ENCODE measurements at places on chromosomes 5 and 9. TPM values are rescaled to one million over a fixed set of nuclear protein-coding genes. Genes with fewer than 3 reads are reported as not detected.

DNA sequence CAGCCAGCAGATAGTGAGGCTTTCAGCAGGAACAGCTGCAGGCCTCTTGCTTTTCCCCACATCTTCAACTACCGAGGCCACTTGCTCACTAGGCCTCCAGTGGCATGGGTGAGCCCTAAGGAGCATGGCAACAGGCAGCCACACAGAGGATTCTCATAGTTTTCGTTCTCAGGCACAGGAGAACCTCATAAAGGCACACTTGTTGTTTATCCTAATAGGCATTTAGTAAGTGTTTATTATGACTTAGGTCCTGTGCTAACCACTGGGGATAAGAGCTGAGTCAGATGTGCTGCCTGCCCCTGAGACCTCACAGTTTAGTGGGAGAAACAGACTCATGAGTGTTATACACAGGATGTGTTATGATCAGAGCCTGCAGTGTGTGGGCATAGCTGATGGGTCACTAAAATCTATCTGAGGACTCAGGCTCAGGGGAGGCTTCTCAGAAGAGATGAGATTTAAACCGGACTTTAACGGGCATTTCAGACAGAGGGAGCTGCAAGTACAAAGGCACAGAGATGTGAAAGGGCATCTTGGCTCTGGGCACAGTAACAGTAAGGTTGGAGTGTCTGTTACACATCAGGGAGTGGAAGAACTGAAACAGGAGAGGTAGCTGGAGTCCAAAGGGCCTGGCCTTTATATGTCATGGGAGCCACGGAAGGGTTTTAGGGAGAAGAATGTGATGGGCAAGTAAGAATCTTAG is 21.0 kb upstream of the HEMGN start:
- no peak for DNase-seq

SLC46A2 gene
- total RNA-seq = under 0.01 TPM

- no peak for DNase-seq
Observed at GRCh38 chr5:32109236-32109635, 64.9 kb downstream of the GOLPH3 start.

DNA sequence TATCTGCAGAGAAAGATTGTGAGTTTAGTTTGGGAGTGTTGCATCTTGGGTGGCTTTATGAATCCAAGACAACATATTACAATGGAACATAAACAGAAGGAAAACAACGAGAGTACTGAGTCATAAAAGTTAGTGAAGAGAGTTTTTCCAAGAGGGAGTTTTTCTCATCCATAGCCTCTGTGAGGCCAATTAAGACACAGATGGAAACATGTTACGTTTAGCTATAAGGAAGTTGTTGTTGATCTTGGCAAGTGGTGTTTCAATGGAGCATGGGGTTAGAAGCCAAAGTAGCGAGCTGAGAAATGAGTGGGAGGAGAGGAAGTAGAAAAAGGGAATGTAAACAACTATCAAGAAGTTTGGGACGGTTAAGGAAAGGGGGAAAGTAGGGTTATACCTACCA is 53.3 kb upstream of the SPATA31D4 start:
- no peak for DNase-seq

GRCh38 chr9:5643005-5643624 is 14.2 kb downstream of the RIC1 start:
- DNase-seq = no peak

DNA sequence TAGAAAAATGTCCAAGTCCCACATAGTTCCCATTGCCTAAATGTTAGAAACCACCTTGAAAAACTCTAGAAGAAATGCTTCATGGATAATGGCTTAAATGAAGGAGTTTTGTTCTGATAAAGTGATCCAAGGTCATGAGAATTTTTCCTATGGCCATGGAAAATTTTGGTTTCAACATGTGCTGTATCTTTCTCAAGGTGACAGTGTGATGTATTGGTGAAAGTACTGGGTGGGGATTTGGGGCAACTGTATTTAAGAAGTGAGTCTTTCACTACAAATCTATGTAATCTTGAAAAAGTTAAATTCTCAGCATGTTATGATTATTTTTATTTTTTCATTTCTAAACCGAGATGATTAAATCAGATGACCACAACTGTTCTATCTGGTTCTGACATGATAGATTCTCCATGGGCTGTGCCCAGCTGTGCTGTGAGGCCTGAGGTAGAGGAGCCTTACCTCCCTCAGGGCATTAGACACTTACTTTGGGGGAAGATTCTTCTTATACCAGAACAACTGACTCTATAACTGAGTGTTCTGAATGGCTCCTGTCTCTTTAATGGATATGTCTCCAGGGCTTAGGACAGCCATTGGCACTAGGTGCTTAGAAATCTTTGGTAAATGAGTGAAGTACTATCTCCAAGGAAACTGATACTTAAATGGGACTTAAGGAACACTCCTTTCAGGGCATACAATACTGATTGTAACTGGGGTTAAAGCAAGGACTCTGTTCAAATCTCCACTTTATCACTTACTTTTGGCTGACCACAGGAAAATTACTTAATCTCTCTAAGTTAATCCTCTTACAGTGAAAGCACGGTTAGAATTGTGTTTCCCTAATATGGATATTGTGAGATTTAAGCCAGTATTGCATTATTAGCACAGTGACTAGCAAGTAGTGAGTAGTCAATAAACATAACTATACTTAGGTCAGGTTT is 397.4 kb upstream of the MEF2C start:
- DNase-seq = no peak

PCDHGA12 gene
- 2.2 TPM for total RNA-seq

IFNA2 gene
- total RNA-seq = not detected

DNA sequence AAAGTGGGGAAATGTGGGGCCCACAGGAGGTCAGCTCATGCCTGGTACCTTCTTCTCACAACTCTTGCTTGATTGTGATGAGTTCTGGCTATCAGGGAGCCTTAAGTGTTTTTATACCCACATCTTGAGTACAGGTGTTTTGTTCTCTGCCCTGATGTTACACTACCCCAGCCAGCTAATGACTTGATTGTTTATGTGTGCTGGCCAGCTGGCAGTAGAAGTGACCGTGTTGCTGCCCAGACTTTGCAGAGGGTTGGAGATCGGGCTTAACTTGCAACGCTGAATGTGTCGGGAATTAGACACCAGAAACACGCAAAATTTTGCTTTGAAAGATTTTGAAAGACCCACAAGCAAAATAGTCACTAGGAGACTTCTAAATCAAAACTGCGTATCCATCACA is 16.9 kb upstream of the ZDHHC11B start:
- DNase-seq = no peak

- DNase-seq = no peak
Observed at GRCh38 chr9:108534741-108535140, 321.0 kb downstream of the ACTL7B start.

GRCh38 chr5:115295777-115296123 is 704 bp downstream of the CCDC112 start:
- no peak for DNase-seq

DNA sequence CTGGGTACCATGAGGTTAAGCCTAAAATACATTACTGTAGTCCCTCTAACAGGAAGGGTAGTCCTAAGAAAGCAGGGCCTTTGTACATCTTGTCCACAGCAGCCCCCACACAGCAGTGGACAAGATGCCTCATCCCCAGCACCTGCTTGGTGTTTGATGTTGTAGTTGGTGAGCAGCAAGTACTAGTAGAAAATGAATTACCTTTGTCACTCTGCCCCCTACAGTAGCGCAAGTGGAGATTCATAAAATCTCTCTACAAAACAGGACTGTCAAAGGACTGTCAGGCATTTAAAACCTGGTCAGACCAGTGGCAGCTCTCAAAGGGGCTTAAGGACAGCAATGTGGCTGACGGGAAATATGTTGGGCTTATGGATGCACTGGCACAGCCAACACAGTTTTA is 122.5 kb downstream of the TMEM174 start:
- DNase-seq = no peak

RLN2 gene
- total RNA-seq = 0.54 TPM

- DNase-seq = no peak
Observed at GRCh38 chr5:165495829-165496380, 1990.5 kb downstream of the MAT2B start.

- no peak for DNase-seq
Observed at GRCh38 chr5:61132559-61132958, 29.7 kb downstream of the SMIM15 start.

GRCh38 chr5:132941331-132941730 is 22.1 kb downstream of the AFF4 start:
- no peak for DNase-seq

WNT8A gene
- total RNA-seq = 1.1 TPM

- no peak for DNase-seq
Observed at GRCh38 chr9:86664603-86665002, 282.7 kb downstream of the GAS1 start.

GRCh38 chr5:154460172-154460571 is 14.4 kb downstream of the SAP30L start:
- no peak for DNase-seq

GRCh38 chr5:65926276-65926783 is at the start of gene ERBIN:
ERBIN (plus strand) TSS chr5:65926575; CDS start chr5:65992719, 66,144 bp downstream.
- DNase-seq = peak; percentile 47

CNTLN gene
- 8.3 TPM for total RNA-seq

- no peak for DNase-seq
Observed at GRCh38 chr9:87889882-87890252, 7.2 kb downstream of the SPATA31E1 start.

GABRP gene
- not detected for total RNA-seq

C5orf46 gene
- total RNA-seq = not detected

GRCh38 chr5:67437905-67438845 is 241.6 kb upstream of the CD180 start:
- DNase-seq = no peak

DNA sequence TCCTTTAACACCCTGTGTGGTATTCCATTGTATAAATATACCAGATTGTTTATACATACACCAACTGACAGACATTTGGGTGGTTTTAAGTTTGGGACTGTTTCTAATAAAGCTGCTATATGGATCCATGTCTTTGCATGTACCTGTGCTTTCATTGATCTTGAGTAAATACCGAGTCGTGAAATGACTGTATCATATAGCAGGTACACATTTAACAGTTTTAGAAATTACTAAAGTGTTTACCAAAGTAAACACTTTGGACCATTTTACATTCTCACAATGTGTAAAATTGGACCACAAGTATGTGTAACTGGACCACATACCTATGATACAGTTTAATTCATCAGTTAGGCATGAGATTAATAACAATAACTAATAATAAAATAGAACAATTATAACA is 175.2 kb downstream of the FBXL17 start:
- DNase-seq = no peak

DNA sequence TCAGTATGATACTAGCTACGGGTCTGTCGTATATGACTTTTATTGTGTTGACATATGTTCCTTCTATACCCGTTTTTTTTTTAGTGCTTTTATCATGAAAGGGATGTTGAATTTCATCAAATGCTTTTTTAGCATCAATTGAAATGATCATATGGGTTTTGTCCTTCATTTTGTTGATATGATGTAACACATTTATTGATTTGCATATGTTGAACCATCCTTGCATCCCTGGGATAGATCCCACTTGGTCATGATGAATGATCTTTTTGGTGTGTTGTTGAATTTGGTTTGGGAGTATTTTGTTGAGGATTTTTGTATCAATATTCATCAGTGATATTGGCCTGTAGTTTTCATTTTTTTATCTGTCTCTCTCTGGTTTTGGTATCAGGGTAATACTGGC is 50.9 kb downstream of the OSMR start:
- DNase-seq = no peak

DNA sequence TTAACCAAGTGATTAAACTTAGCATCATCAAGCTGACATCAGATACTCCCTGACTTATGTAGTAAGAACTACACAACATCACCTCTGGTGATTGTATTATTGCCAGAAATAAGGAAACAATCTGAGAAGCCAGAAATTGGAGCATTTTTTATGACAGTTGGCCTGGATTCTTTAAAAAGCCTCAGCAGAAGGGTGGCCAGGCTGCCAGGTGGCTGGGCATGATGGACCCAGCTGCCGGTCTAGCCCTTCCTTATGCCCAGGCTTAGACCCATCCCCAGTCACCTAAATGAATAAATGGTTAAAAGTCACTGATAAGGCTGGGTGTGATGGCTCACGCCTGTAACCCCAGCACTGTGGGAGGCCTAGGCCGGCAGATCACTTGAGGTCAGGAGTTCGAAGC is 12.8 kb downstream of the OR1K1 start:
- no peak for DNase-seq

GRCh38 chr9:87842878-87843585 is 39.6 kb upstream of the SPATA31E1 start:
- no peak for DNase-seq

DNA sequence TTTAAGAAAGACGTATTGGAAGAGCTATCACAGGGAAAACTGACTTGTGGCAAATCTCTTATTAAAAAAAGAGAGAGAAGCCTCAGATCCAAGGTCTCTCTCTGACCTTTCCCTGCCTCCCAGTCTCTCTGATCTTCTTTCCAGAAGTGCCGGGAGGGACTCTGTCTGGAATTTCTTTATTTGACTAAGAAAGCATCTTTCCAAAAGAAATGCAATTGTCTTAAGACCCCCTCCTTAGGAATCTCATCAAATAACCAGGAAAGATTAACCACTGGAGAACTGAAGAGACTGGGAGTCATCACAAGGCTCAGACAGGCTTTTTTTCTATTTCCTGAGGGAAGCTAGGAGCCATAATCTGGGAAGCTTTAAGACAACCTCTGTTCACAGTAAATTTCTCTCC is 4.6 kb downstream of the C1QTNF3 start:
- no peak for DNase-seq

DNA sequence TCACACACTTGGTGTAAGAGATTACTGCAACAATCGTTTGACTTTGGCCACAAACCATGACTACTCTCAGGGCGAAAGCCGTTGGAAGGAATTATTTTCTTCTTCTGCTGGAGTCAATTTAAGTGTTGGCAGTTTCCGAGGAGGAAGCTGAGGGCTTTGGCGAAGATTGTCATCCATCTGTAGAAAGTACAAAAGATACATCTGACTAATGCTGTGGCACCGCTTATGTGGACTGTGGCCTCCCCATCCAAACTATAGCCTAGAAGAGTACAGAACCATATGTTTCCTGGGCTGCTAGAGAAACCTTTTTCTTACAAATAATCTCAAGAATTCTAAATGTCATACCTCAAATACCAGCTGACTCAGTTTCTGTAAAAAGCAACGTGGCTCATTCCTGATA is 7.4 kb downstream of the MTX3 start:
- no peak for DNase-seq

DNA sequence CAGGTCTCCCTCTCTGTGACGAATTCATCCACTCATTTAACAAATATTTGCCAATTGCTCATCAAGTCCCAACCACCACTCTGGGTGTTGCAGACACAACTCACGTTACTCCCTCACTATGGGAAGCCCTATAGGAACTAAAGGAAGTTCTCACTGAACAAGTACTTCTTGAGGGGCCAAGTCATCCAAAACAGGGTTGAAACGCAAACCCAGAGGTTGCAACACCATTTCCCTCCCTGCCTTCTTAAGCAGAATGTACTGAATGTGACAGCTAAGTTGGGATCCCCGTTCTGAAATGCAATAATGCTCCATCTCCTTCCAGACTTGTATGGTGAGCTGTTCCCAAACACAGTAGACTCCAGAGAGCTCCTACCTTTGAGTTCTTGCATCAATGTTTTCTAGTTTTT is 34.3 kb downstream of the EPB41L4B start:
- DNase-seq = no peak

GPRIN1 gene
- total RNA-seq = under 0.01 TPM
